ENCODE measurements at places on chromosomes 3 and 15.

GRCh38 chr3:133461291-133461690 is 61.4 kb downstream of the BFSP2 start:
- no peak for DNase-seq

GRCh38 chr3:172911142-172911541 is 160.6 kb downstream of the ECT2 start:
- DNase-seq, result no peak

DNA sequence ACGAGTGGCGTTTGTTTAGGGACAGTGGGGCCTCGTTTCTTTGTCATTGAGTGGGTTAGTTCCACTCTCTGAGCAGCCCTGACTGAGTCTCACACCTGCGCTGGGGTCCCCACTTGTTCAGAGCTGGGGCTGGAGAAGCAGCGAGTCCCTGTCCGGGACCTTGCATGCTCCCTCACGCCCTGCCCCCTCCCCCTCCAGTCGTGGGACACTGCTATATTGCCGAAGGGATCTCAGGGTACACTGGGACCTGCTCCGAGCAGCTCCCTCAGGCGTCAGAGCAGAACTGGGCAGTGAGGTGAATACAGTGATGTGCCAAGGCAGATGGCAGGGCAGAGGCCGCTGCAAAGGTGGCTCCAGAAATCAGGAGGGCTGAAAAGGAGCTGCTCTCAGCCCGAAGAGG is 59.9 kb upstream of the KLF13 start:
- DNase-seq, result no peak

- no peak for DNase-seq
Measured at GRCh38 chr3:151383111-151383510, 1.4 kb downstream of the P2RY12 start.
